ENCODE measurements at places on chromosomes 1 and 21.
A peak's percentile ranks its signal among the peaks of the same experiment; 100 is the strongest.

DNA sequence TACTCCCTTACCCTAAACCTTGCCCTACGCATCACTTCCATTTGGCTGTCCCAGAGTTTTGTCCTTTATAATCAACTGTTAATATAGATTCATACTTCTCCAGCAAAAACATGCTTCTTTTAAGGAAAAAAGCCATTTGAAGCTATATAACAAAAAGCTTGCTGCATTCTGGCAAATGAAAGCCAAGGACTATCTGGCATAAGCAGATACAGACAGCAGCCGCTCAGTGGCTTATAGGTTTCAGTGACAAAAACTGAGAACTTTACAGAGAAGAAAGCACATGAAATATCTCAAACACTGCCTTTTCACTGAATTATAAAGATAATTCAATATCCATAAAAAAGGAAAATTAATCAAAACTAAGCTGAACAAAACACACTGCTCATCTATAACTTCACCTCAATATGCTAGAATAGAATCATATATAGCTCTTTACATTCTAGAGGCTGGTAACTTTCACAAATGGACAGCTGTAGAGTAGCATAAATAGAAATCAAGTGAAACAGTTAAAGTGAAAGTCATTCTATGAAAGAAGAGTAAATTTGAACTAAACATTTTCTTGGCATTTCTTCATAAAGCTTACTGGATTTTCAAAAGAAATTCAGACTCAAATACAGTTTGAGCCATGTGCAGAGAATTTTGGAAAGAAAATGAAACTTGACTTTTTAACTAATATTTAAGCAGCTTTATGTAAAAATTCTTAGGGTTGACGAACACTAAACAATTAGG, 19.6 kb downstream of the CDC42BPA start:
- no peak for DNase-seq

DNA sequence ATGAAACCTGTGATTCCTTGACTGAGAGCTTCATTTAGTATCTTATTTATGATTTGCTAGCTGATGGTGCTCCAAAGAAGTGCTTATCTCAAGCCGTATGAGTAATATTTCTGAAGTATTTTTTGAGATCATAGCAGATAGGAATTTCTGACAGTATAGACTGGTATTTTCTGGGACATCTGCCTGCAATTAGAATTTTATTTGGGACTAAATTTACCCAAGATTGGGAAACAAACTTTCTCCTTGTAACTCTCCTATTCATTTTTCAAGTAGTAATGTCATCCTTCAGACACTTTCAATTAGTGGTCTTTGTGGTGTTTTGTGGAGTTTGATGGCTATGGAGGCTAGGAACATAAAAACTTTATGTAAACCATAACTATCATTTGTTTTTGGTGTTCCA, 597.2 kb upstream of the ZP4 start:
- no peak for DNase-seq

DNA sequence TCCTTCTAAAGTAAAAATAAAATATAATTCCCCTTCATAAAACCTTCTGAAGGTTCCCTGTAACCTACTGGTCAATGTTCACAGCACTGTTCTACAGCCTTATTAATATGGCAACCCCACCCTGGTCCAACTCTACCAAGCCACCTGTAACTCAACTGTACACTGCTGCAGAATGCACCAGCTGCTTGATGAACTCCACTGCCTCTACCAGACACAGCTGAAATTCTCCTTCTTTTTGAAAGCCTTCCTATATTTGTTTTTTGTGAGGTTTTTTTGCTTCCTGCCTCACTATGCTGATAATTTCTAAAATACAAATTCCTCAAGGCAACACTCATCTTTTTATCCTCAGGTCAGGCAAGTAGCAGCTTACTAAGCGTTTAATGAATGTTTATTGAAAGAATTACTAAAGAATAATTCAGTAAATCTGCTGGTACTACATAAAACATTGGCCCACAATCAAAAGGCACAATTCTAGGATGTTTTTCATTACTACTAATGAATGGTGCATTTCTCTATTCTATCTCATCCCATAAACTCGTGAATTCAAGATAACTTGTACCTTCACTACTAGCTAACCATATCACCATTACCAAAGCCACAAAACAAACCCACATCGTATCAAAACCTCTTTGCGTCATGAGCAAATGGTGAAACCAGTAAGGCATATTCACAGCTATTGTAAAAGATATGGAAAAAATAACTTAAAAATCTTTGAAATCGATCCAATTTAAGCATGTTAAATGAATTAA, 2.4 kb downstream of the SSX2IP start:
- DNase-seq, result no peak

- peak; percentile 68 for DNase-seq
Observed at GRCh38 chr1:221263831-221264767, 384.9 kb downstream of the HLX start.

DNA sequence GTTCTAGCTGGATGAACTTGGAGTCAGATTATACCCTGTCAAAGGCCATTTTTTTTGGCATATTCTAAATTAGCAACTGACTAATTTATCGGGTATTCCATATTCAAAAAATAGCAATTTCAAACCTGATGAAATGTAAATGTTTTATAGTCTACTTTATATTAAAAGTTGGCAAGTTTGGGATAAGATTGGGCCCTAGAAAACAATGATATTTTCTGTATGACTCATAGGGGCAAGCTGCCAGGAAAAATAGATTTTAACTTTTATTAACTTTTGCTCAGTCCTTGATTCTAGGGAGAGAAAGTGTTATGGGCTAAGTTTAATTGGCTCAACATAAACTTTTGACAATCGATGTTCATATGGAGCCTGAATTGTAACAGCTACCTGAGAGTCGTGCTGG, 576.9 kb upstream of the B3GALT2 start:
- no peak for DNase-seq

DNA sequence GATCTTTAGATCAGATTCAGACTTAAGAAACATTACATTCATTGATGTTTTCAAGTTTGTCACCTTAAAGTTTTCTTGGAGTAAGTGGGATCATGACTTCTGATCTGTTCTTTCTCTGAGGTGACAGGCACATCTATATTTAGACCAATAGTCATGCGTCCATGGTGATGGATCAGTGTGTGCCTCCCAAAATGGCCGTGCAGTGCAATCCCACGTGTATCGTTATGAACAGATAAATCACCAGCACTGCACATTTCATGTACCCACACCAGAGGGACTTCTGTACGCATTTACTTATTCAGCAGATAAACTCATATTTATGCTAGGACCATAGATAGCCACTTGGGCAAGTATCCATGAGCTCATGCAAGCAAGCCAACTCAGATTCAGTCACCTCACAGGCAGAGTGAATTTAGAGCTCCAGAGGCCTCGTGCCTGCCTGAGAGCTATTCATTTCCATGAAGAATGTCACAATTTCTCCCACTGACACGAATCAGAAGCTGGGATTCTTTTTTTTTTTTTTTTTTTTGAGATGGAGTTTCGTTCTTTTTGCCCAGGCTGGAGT, 13.9 kb upstream of the WDR26 start:
- DNase-seq, result no peak

GRCh38 chr1:21198929-21199328, 22.2 kb upstream of the EIF4G3 start:
- no peak for DNase-seq

DNA sequence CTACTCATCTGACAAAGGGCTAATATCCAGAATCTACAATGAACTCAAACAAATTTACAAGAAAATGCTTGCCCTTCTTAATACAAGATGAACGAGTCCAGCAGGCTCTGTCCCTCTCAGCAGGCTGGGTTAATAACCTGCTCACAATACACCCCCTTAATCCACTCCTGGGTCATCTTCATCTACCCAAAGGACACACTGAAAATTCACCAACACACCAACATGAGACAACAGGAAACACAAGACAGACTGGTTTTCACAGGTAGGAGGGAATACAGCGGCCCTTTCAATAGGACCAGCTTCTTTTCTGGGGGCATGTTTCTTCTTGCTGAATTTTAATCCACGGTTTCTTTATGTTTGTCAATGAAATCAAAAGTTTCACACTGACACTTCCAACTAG, 44.6 kb downstream of the SUSD4 start:
- no peak for DNase-seq

- no peak for DNase-seq
Observed at GRCh38 chr1:236741753-236742152, 53.3 kb upstream of the MTR start.

- DNase-seq, result no peak
Observed at GRCh38 chr1:25223471-25223870, 8.8 kb downstream of the SYF2 start.

GRCh38 chr21:28811860-28812259, 180.8 kb downstream of the LTN1 start:
- no peak for DNase-seq

DNA sequence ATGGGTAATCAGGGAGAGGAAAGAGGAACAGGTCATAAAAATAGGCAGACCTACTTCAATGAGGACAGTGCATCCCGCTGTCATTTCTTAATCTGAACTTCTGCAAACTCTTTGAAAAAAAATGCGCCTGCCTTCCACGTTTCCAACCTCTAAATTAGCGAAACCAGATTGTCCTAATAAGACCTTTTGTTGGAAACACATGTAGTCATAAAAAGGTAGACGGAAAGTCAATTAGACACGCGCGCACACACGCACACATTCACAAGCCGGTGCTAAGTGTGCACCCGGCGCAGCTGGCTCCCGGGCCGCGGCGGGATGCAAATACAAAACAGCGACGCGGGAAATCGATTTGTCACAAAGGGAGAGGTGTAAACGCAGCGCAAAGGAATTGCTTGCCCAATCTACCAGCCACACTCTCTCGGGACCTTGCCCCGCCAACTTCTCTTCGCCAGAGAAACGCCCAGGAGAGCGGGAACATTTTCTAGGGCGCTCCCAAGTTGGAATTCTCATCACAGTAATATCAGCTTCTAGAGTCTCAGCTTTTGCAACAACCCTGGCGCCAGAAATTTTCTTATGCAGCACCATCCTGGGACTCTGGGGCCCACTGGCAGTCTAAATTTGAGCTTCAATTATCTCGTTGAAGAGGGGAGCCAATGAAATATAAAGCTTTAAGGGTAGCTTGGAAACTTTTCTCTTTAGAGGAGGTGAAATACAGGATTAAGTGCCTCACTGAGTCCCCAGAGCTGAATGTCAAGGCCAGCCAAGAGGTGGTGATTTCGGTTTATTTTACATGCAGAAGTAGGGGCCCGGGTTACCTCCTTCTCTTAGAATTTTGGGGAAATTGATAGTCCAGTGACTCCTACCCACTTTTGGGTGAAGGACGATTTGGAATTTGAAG, 4.5 kb downstream of the PRRX1 start:
- no peak for DNase-seq

- DNase-seq, result no peak
Observed at GRCh38 chr1:240492832-240493440, 119.0 kb downstream of the GREM2 start.

GRCh38 chr1:195520757-195521156, 1087.5 kb downstream of the KCNT2 start:
- DNase-seq, result no peak

DNA sequence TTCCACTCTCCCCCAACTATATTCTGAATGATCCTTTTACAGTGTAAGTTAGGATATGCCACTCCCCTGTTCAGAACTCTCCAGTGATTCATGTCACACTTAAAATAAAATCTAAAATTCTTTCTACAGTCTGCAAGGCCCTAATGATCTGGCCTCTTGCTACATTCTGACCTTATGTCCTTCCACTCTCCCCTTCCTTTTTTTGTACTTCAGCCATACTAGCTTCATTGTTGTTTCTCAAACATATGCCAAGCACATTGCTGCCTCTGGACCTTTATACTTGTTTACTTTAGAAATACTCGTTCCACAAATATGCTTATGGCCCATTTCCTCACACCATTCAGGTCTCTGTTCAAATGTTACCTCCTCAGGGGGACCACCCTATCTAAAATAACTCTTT, 14.8 kb upstream of the PSMA5 start:
- peak; percentile 87 for DNase-seq

- no peak for DNase-seq
Observed at GRCh38 chr1:208803011-208803811, 559.0 kb upstream of the PLXNA2 start.

DNA sequence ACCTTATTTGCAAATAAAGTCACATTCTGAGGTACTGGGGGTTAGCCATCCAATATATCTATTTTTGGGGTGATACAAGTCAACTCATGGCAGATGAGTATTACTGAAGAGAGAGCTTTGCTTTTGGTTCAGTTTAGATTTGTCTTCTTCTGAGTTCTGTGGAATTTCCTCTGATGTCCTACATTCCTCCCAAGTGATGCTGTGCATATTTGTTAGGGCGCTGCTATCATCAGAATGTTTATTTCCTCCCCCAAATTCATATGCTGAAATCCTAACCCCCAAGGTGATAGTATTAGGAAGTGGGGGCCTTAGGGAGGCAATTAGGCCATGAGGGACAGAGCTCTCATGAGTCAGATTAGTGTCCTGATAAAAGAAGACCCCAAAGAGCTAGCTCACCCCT, 96.2 kb upstream of the WLS start:
- no peak for DNase-seq

DNA sequence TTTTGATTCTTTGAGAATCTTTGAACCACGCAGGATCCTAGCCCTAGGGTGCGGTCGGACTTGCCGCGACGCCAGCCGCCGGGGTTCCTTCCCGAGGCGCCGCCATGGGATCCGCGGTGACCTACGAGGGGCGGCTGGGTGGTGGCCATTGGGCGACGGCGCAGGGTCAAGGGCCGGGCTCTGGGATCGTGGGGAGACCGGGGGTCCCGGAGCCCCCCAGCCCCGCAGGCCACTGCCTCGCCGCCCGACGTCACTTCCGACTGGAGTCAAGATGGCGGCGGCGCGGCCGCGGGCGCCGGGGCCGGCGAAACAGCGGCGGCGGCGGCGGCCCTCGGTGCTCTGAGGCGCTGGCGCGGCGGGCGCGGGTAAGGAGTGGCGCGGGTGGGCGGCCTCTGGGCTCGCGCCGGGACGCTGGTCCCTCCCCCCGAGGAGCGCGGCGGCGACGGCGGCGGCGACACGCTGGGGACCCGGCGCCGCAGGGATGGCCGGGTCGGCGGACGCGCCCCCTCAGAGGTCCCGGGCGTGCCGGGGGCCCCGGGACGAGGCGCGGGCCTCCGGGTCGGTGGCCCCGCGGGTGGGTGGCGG, at the start of gene PRDM2:
TSS of gene PRDM2 (plus strand) at position 253 of the 585 bp plus-strand sequence. CDS start 15,418 bp downstream, outside the sequence.
- DNase-seq, result no peak

GRCh38 chr21:45588871-45589491, 46.7 kb upstream of the SLC19A1 start:
- no peak for DNase-seq

GRCh38 chr1:181676269-181676668, 193.0 kb downstream of the CACNA1E start:
- no peak for DNase-seq
